ENCODE measurements at places on chromosomes 4 and X.

- DNase-seq: no peak
These were observed 111.6 kb upstream of the PRKG2 start for GRCh38 chr4:81326581-81326980.

DNA sequence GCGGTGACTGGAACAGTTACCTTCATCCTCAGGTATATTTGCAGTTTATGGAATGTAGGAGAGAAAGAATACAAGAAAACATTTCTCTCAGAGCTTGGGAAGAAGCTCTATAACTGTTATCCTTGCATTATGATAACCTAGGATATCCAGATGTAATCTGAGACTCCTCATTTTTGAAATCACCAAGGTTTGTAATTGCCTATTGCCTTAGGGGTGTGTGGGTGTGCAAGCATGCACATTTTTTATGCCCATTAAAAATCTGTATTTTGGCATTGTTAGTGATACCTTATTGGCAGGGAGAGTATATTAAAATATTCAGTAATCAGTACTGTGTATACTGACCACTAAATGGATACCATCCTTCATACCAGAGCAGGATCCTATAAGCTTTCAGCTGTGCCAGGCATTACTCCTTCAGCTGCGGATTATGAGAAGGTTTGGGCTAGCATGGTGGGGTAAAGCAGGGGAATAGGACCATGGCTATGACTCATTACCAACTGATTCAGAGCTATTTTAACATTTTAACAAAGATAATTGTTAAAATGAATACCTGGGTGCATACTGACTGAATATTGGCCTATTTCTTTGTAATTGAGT, 8.3 kb downstream of the SEC24B start:
- no peak for DNase-seq

GRCh38 chr4:164935363-164935762, 42.1 kb downstream of the TRIM61 start:
- DNase-seq: no peak

DNA sequence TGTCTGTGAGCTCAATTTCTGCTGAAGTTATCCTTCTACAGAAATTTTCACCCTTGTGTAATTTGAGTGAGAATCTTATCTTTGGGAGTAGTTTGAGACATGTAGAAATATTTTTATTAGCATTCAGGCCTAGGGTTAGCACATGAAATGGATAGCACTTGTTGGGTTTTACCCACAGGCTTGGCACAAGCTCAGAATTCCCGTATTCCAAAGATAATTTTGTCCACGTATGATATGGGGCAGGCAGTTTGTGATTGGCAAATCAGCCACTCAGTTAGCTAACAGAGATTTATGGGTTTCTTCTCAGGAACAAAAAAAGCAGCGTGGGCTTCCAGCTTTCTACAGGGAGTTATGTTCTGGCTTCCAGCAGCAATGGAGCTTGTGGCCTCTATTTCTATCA, 117.9 kb upstream of the DCAF8L1 start:
- DNase-seq: no peak

- no peak for DNase-seq
These were observed 231.1 kb upstream of the ANXA3 start for GRCh38 chr4:78320349-78320935.

DNA sequence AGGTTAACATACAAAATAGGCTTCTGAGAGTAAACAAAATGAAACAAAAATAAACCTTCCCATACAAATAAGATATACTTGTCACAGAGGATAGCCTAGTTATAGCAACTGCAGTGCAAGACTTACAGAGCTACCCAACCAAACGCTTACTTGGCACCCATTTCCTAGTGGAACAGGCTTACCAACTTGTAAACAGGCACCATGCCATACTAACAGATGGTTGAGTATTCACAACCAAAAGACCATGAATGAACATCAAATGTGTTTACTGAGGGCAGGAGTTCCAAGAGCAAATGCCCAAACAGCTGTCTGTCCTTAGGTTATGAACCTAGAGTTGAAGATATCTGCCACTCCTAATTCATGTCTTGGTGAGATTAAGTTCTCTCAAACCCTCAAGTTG, 2629.2 kb downstream of the PCDH7 start:
- no peak for DNase-seq

GRCh38 chr4:185238215-185238681, 28.9 kb downstream of the SNX25 start:
- no peak for DNase-seq

GRCh38 chr4:3280466-3280865, 12.4 kb upstream of the RGS12 start:
- DNase-seq: no peak

GRCh38 chrX:110741213-110741796, 54.3 kb downstream of the CHRDL1 start:
- DNase-seq: no peak

GRCh38 chrX:104342065-104342464, 87.3 kb upstream of the ESX1 start:
- DNase-seq: no peak

- DNase-seq: peak; percentile 17
These were observed 107.6 kb upstream of the CBR4 start for GRCh38 chr4:169117591-169118081.

GRCh38 chrX:31633349-31633748, 561.5 kb upstream of the FTHL17 start:
- no peak for DNase-seq
